ENCODE measurements at places on chromosomes 2 and 18. TPM values are rescaled to one million over a fixed set of nuclear protein-coding genes. Genes with fewer than 3 reads are reported as not detected.

HOXD3 gene
- 5.8 TPM for total RNA-seq

POTEC gene
- total RNA-seq, result not detected

TTC27 gene
- total RNA-seq, result 12.4 TPM

FOSL2 gene
- total RNA-seq, result 166 TPM

DNA sequence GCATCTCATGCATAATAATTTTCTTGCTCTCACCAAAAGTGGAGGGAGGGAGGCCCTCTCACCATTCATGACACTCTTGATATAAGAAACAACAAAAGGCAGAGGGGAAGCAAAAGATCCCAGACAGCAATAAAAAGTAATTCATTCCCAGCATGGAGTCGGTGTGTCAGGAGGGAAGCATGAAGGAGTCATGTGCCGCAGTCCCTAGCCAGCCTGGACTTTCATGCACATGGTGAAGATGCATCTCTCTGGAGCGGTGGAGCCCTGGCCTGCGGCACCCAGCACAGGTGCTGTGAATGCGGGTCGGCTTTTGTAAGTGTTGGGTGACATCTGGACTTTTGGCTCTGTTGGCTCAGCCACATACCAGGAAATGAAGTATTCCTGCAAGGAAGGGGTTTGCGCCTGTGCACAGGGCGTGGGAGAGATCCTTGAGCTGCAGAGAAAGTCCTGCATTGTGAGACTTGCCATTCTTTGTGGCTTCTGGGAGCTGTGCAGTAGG lies 119.4 kb downstream of the COPS8 start:
- DNase-seq, result no peak
